Activated naive CD4-positive, alpha-beta T cell treated with anti-CD3 and anti-CD28 coated beads, Interleukin-2, amount 50 U/mL, for 16 hours (primary cell): ENCODE measurements at places on chromosomes 3 and 15.
A peak's percentile ranks its signal among the peaks of the same experiment; 100 is the strongest.

DNA sequence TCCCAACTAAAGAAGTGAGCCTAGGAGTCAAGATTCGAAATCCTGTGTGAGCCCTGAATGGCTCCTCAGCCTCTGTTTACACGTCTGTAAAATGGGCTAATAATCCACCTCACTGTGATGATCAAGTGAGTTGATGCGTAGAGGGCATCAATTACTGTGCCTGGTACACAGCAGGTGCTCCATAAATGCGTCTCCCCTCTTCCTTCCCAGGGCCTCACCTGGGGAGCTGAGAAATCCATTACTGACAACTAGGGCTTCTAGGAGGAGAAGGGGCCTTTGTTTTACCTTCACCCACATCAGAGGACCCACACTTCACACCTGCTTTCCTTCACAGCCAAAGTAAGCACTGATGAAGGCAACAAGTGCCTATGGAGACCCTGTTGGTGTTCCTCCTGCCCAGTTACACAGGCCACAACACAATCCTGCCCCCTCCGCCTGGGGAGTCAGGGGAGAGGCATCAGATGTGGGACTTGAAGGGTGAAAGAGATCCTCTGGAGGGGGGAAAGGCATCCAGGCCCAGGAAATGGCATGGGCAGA, 1.4 kb downstream of the CIB2 start:
- DNase-seq = no peak

GRCh38 chr15:92020804-92021203, 167.3 kb downstream of the SLCO3A1 start:
- no peak for DNase-seq

DNA sequence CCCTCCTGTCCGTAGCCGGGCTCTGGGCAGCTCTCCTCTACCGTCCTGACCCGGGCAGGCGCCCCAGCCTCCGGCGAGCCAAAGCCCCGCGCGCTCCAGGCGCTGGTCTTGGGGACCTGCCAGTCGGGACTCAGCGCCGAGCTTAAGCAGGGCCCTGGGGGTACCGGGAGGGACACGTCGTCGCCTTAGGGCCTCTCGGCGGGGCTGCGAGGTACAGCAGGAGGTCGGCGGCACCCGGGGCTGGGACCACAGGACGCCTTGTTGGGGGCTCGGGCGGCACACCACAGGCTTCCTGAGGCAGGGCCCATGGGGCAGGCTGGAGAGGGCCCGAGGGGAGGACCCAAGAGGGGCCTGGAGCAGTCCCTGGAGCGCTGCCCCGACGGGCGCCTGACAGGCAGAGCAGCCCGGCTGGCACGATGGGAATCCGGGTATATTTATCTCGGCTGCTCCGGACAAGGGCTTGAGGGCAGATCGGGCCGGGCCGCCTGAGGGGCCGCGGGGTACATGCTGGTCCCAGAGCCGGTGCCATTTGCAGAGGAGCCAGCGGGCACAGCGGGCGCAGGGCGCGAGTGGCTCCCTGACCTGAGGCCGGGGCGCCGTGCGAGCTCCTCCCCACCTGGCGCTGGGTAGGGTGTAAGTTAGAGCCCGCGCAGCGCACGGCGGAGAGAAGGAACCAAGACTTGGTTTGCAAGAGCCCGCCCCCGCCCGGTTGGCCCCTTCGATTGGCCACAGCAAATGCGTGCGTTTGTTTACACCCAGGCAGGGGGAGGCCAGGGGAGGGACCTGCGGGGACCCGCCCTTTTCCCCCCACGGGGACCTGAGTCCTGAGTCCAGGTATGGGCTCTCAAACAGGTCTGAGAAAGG, 574 bp downstream of the SLC38A3 start:
- DNase-seq = peak; percentile 52

GRCh38 chr15:94395640-94396039, 164.3 kb downstream of the MCTP2 start:
- DNase-seq = no peak

DNA sequence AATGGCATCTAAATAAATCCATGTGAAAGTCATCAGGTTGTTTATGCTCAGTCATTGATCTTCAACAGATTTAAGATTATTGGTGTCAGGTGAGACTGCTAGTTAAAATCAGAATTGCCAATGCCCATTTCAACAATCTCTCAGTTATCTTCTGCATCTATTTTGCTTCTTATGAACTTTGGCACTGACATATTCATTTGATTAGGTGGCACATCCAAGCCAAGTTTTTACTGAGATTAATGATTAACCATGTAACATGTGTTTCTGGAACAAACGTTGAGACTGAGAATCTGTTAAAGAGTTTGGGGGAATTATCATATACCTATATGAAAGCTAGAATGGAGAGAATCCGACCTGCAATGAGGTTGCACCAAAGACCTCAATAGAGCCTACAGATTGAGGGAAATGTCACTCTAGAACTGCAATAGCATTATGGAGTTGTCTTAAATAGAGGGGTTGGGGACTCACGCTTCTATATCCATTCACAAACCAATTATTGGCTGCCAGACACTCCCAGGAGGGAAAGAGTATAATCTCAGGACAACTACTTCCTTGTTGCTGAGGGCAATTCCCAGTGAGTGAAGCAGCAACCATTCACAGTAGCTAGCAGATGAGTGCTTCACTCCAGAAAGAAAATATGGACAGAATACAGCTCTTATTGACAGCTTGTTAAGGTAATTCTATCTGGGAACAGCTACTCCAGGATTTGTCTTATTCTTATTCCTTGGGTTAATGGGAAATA, 891.3 kb downstream of the SQOR start:
- DNase-seq = no peak

GRCh38 chr15:74995779-74996765, 709 bp downstream of the SCAMP5 start:
- DNase-seq = peak; percentile 12

- no peak for DNase-seq
Observed at GRCh38 chr3:116067326-116067725, 378.0 kb downstream of the LSAMP start.

DNA sequence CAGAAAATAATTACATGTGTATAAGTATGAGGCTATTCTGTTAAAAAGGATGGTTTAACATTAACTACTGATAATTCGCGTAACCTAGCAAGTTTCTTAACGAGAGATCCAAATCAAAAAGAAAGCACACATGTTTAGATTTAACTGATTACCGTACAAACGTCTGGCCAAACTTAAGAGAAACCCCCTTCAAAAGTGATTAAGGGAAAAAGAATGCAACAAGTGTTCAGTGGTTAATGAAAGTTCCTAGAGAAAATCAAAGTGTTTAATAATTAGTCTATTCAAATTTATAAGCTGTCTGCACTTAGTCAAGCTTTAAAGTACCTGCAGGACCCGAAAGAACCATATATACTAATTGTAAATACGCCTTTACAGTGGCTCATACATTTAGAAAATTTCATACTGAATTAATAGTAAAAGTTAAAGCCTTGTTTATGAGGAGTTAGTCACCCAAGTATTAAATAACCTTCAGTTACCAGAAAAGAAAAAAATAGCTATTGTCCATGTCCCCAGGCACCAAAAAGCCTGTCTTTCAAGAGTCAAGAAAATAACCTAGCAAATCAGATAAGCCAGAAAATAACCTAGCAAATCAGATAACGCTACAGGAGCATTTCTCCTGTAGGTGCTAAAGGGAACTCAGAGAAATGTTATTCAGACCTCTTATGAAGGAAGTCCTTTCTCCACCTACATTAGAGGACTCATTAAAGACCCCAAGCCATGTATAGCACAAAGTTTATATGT, 34.6 kb downstream of the ZNF589 start:
- no peak for DNase-seq

DNA sequence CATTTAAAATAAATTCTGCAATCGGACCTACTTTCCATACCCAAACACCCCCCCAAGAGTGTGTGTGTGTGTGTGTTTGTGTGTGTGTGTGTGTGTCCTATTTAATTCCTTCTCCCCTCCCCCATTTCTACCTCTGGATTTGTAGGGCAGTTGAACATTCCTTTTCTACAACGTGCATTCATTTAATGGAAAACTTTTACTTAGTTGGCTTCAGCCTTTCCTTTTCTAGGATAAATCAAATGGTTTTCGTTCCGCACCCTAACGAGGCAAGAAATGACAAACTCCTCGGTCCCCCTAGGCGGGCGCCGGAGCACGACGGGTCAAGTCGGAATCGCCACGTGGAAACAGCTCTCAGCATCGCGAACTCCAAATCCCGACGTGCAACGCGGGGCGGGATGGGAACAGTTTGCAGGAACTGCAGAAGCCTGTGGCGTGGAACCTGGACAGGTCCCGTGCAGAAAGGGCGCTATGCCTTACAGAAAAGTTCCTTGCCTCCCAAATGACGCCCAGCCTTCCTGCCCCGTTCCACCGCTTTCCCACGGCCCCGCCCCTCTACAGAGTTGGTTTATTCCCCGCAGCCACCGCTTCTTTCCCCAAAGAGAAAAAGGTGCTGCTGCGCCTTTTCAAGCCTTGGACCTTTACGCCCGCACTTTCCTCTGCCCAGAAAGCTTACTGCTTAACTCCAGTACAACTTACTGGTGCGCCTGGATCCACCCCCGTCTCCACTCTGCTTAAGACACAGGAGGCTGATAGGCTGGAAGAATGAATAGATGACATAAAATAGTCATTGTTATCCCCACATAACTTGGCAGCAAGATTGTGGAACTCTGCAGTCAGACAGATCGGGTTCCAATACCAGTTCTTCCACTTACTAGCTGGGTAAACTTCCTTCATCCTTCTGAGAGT, 1.1 kb upstream of the EIF2B5 start:
- peak; percentile 60 for DNase-seq

- DNase-seq = no peak
Observed at GRCh38 chr15:38520035-38520434, 44.6 kb downstream of the RASGRP1 start.

DNA sequence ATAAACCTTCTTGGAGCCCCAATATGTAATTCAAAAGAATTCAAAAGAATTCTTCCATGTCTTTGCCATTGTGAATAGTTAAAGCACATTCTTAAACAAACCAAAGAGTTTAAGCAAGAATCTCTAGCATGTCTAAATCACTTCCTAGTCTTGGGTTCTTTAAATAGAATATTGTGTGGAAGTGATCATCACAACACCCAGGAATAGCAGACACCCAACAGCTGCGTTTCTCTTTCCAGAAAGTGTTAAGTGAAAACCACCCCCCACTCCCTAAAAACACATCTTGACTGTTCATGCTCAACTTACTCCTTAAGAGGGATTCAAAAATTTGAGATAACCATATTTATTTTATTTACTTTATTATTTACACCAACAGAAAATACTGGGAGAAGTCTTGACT, 24.1 kb upstream of the CAPN7 start:
- DNase-seq = no peak

GRCh38 chr3:130850044-130850797, 43.7 kb upstream of the ATP2C1 start:
- DNase-seq = peak; percentile 52

GRCh38 chr3:71285086-71285485, 298.4 kb downstream of the FOXP1 start:
- no peak for DNase-seq

DNA sequence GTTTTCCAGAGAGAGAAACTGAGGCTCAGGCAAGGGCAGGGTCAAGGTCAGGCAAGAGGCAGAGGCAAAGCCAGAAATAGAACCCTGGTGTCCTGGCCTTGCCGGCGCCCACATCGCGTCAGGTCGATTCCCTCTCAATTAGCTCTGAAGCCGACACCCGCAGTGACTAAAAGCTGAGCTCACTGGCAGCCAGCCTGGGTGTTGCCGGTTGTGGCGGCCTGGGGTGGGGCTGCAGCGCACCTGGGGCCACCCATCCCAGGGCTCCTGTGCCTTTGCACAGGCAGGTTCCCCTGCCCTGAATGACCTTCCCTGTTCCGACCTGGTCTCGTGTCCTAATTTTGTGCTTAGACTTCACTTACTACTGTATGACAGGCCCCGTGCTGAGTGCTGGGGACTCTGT, 6.2 kb downstream of the SEMA3F start:
- no peak for DNase-seq

- DNase-seq = no peak
Observed at GRCh38 chr3:60190073-60190472, 1061.2 kb downstream of the FHIT start.

DNA sequence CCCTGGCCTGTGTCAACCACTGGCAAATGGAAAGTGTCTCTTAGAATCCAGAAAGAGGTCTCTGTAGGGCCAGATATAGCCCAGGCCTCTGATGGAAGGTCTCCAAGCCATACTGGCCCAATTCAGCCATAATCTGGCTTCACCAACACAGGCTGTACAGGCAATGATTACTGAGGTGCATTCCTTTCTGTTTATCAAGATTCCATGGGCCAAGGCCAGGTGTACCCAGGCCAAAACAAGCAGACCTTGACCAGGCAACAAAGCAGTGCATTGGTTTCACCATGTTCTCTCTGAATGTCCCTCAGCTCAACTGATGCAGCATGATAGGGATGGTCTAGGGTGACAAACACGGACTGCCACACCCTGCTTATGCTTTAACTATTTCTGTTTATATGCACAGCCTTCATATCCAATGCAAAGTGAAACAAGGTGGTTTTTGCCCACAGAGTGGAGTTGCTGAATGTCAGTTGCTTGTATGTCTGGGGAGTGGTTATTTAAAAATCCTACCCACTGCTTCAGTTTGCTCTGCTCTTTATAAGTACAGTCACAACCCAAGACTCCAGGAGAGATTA, 25.2 kb downstream of the CCNL1 start:
- no peak for DNase-seq

DNA sequence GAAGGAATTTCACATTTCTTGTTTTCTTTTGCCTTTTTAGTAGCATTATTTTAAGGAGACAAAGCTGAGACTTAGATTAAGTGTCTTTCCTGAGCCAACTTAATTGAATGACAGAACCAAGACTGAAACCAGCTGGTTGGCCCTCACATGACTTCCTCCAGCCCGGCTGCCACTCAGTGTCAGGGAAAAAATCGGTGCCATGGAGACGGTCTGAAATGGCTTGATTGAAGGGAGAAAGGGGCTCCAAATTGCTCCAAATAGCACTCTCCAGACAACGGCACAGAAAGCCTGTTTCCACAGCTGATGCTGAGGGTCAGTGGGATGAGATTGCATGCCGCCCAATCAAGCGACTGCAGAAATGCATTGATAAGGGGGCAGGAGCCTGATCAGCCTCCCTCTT, 475.2 kb upstream of the IL12A start:
- DNase-seq = no peak

- no peak for DNase-seq
Observed at GRCh38 chr15:58678683-58679082, 70.8 kb downstream of the ADAM10 start.
